ENCODE measurements at places on chromosomes 11 and 22.

DNA sequence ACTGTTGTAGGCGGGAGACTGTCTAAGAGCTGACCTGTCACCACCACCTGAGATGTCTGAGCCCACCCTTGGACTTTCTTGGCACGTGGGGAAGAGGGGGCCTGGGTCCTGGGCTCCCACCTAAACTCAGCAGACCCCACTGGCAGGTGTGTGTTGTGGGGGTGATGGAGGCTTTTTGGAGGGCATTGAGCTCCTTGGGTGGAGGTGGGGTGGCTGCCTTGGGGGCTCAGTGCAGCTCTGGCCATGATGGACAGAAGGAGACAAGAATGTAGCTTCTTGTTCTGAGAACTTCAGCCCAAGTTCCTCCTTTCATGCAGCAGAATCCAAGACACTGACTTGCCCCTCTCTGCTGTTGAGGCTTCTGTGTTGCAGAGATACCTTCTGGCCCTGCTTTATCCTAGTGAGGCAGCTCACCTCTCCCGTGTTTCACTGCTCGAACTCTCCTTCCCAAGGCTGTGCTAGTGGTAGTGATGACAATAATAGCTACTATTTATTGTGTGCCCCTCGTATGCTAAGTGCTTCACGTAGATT lies 116.6 kb upstream of the OR4B1 start:
- DNase-seq: no peak

DNA sequence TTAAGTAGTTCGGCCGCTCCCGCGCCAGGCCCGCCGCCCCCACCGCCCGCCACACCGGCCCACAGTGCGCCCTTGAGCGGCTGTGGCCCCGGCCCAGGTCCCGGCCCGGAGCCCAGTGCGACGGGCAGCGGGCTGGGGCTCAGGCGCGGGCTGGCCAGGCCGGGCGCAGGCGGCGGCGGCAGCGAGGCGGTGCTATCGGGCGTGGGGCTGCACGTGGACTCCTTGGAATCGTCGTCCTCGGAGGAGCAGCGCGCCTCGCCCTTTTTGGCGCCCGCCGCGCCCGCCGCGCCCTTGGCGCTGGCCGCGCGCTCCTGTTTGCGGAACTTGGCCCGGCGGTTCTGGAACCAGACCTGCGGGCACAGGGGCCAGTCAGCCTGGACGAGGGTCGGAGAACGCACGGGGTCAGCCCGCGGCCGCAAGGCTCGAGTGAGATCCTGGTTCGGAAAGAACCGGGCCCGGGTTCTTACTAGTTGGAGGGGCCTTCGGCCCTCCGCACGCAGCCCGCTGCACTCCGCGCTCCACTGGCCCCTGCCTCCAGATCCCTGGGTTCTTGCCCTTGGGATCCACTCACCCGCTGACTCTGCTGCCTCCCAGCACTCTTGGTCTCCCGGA lies 4.0 kb downstream of the PHOX2A start:
- DNase-seq: no peak

DNA sequence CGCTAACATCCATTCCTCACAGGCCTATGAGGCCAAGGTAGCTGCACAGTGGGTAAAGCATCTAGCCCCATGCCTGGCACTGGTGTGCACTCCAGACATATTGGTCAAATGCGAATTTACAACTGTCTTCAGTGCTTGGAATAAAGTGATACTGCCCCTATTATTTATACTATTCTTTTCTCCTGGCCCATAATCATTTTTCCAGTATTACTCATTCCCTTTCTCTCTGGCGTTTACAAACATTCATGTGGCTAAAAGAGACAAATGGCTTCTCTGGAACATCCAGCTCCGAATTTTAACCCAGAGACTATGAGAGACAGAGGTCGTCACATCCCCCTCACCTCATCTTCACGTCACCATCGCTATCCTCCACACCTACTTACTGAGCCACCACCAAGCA lies 87.2 kb upstream of the PITPNB start:
- no peak for DNase-seq

DNA sequence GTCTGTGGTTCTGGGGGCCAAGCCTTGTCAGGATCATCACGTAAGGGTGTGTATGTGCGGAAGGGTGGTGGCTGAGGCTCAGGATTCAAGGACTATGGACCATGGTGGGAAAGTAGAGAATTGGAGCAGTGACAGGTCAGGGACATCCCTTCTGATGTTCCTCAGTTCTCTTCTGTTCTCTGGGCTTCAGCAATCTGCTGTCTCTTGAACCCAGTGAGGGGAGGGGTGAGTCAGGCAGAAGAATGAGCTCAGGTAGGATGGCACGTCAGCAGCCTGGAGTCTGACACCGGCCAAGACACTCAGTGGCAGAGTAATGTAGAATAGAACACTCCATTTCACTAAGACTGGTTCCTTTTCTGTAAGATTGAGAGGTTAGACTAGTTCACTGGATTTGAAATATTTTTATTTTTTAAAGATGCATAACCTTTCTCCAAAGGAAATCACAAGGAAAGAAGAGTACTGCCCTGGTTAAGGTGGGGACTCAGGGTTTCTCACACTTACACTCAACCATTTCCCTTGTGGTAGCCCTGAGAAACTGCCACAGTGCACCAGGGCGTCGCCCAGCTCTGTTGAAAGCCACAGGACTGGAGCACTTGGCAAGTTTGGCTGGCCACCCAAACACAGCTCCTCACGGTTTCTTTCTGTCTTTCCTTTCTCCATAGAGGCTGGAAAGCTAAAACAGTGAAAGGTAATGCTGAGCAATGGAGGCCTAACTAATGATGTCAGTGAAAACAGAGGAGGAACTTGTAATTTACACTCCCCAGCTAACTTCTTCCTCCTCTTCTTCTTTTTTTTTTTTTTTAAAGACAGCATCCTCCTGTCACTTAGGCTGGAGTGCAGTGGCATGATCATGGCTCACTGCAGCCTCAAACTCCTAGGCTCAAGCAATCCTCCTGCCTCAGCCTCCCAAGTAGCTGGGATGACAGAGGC lies 23.1 kb upstream of the MICAL2 start:
- DNase-seq: no peak

DNA sequence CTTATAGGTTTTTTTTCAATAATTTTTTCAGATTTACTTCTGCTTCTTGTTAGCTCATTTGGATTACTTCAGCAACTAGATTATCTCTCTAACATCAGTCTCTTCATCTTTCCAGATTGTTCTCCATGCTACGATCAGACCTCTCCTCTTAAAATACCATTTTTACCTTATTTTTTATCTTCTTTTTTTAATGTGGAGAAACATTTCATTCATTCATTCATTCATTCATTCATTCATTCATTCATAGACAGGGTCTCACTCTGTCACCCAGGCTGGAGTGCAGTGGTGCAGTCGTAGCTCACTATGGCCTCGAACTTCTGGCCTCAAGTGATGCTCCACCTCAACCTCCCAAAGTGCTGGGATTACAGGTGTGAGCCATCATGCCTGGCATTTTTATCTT lies 189.4 kb downstream of the UVRAG start:
- DNase-seq: no peak

GRCh38 chr11:132284048-132284447 lies 913.6 kb downstream of the NTM start:
- no peak for DNase-seq

DNA sequence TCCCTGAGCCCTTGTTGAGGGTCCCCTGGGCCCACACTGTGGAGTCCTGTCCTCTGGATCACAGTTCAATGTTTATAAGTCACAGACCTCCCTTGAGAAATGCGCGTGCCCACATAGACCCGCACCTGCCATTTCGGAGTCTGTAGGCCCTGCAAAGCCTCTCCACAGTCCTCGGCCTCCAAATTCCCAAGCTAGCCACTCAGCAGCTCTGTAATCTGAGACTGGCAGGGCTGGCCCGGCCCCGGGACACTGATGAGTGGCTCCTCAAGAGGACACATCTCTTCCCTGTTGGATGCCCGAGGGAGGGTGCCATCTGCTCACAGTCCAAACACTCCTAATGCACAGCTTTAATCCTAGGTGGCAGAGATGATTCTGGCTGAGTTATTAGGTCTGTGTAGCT lies 39.1 kb downstream of the B3GAT1 start:
- DNase-seq: peak; percentile 87

GRCh38 chr11:94751786-94752185 lies 16.4 kb upstream of the AMOTL1 start:
- DNase-seq: no peak

- no peak for DNase-seq
Measured at GRCh38 chr11:34149786-34150185, 44.4 kb downstream of the NAT10 start.

DNA sequence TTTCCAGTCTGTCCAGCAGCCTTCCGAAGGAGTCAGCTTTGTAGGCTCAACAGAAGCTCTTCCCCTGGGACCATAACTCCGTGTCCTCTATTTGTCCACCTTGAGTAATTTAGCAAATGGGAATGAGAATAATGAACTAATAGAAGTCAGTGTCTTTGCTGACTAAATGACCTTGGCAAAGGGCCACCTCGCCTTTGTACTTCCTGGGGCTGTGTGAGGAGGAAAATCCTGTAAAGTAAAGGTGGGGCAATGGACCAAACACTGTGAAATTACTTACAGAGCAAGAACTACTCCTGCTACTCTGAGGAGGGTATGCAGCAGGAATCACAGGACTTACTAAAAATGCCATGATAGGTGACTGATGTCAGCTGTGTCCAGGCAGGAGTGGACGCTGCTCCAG lies 36.2 kb upstream of the CSNK2A3 start:
- no peak for DNase-seq

- no peak for DNase-seq
Measured at GRCh38 chr11:25899617-25900160, 432.2 kb upstream of the ANO3 start.

DNA sequence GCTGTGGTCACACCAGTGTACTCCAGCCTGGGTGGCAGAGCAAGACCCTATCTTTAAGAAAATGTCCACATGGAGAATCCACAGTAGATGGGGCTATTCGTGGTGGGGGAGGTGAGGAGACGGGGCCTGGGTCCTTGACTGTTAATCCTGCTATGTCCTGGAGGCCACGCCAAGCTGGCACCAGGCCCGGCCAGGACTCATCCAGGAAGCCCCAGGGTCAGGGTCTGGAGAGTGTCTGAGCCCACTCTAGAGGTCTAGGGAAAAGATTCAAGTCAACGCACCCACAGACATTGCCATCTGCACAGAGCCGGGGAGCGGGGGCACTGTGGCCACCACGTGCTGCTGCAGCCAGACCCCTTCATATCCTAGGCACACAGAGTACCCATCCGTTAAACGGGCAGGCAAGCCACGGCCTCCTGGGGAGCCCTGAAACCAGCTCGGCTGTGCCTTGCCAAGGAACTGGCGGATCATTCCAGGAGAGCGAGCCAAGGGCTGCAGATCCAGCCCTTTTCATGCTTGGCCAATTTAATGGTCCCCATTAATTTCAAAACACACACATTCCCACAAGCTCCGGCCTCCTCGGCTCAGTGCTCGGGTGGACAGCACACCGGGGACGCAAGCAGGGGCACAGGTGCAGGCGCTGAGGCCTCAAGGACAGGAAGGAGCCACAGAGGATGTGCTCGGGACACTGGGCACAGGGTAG lies 24.7 kb downstream of the MACROD1 start:
- no peak for DNase-seq

DNA sequence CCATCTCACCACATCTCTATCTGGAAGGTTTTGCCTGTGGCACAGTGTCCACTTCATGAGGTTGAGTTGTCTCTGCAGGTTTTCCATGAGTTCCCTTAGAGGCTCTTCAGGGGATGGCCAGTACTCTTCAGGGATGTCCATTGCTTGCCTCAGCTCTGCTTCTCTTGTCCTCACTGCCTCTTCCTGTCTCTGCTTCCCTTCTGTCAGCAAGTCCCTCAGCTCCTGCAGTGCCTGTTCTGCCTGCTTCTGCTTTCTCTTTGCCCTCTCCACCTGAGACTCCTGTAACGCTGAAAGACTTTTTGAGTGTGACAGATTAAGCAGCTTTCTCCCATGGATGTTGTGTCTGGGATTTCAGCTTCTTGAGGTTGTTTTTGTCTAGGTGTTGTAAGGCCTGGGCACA lies 38.2 kb upstream of the MRPL17 start:
- DNase-seq: no peak

GRCh38 chr11:65315866-65316226 lies 1.2 kb downstream of the CDC42EP2 start:
- DNase-seq: no peak

DNA sequence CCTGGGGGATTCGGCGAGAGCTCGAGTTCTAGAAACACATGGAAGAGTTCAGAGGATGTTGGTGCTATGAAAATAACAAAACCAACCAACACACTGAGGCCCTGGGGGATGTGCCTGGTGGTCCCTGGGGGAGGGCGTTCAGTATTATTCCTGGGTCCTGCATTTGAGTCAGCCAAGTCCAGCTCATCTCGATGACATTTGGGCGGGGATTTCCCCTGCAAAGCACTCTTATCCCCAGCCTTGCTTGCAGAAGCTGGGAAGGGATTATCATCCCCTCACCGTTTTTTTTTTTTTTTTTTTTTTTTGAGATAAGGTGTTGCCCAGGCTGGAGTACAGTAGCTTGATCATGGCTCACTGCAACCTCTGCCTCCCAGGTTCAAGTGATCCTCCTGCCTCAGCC lies 2.1 kb upstream of the SMIM38 start:
- DNase-seq: no peak

- DNase-seq: no peak
Measured at GRCh38 chr11:68039526-68040086, 781 bp downstream of the TCIRG1 start.

GRCh38 chr11:120746836-120747609 lies 235.5 kb downstream of the GRIK4 start:
- DNase-seq: peak; percentile 79

DNA sequence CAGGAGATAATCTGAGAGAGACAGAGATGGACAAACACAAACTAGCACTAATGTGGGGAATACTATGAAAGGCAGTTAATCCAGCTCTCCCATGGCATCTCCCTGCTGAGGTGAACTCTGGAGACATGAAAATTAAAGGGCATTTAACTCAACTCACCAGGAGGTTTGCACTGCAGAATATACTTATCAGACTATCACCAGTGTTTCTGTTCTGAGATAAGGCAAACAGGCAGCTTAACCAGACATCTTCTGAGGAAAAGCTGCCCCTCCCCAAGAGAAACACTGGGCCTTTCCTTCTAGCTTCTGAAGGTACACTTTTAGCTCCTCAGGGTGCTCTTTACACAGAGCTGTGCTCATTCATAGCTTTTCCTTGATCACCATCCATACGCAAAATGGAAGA lies 85.5 kb downstream of the AMBRA1 start:
- DNase-seq: no peak

- no peak for DNase-seq
Measured at GRCh38 chr11:100866453-100866852, 179.4 kb downstream of the ARHGAP42 start.
